ENCODE measurements at places on chromosomes 13 and 19.
A peak's percentile ranks its signal among the peaks of the same experiment; 100 is the strongest.

DNA sequence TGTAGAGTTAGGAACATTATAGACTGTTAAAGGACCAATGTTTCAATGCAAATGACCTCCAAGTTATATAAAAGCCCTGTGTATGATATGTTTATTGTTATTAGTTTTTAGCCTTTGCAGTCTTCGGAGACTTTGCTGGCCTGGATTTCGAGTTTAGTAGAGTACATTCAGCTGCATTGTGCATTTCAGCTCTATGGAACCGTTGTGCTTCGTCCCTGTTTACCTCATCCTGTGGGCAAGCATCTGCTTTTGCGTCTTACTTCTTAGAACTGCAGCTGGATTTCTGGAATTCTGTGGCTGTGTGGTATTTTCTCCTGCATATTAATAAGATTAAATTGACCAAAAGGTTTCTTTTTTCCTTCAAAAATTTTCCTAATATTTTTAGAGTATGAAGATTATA is 138.6 kb downstream of the KCNRG start:
- DNase-seq = no peak

DNA sequence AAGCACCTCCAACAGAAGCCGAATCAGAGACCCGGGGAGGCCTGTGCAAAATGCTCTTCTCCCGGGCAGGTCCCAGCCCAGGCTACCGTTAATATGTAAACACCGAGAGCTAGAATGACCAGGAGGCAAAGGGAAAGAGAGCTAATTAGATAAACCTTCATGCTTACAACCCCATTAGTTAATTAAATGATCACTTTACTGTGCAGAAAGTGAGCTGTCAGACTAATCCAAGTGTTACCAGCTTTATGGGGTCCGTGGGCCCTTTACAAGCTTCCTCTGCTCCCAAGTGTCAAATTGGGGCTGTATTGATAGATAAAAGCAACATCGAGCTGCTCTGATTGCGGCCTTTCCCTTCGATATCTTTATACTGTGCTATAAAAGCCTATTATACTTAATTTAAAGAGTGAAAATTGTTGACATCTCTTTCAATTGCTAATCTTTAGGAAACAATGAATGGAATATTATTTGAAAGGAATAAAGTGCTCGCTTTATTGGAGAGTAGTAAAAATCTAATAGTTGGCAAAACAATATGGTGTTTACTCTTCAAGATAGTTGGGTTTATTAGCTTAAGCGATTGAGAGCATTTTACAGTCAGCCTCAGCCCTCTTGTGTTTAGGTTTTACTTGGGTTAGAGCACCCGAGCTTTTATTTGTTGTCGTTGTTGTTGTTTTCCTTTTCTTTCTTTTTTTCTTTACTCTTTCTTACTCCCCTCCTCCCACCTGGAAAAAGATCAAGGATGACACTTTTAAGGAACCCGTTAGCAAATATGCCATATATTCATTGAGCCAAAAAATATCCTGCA is 189.3 kb upstream of the GPR12 start:
- DNase-seq = no peak

- no peak for DNase-seq
Observed at GRCh38 chr13:51626749-51627148, 42.5 kb downstream of the WDFY2 start.

GRCh38 chr19:4722671-4723594 is 709 bp downstream of the DPP9 start:
- DNase-seq = peak; percentile 49

GRCh38 chr13:48158290-48158689 is 63.4 kb upstream of the MED4 start:
- no peak for DNase-seq

- DNase-seq = no peak
Observed at GRCh38 chr19:27681972-27682371, 1531.0 kb downstream of the UQCRFS1 start.

DNA sequence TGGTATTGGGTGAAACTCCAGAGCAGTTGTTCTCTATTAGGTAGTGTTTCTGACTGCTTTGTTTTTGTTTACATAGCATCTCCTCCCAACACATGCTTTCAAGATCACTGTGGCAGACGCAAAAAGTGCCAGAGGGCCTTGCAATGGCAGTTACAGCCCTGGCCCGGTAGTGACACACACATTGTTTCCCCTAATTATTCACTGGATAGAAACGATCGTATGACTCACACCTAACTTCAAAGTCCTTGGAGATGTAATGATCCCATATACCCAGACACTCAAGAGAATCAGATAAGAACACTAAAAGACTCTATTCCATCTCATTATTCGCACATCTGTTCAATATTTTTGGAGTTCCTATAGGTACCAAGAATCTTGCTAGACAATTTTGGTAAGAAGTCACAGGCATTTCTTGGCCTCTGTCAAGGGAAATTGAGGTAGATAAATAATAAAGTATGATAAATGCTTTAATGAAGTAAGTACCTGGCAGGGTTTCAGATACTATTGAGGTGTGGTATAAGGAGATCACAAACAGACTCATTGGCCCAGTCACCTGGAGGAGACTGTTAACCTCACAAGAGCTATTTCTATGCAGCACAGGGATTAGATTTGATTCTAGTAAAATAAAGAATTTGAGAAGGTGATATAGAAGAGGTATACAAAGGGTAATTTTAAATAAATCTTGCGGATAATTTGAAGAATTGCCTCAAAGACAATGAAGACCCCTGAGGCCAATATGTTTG is 485.3 kb downstream of the SLITRK6 start:
- no peak for DNase-seq

GRCh38 chr13:83162493-83162892 is 719.8 kb downstream of the SLITRK1 start:
- no peak for DNase-seq

DNA sequence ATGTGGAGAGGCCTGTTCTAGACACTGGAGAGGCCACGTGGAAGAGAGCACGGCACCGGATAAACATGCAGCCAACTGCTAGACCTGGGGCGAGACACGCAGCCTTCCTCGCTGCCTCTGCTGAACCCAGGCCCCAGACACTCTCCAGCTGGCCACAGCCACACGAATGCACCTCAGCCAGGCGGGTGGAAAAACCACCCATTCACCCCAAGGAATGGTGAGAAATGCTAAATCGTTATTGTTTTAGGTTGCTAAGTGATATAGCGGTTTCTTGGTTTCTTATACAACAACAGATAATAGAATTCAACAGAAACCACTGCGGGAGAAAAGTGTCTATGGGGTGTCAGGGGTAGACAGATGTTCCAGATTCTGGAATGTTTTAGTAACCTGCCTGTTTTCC is 52.5 kb downstream of the STK24 start:
- no peak for DNase-seq

DNA sequence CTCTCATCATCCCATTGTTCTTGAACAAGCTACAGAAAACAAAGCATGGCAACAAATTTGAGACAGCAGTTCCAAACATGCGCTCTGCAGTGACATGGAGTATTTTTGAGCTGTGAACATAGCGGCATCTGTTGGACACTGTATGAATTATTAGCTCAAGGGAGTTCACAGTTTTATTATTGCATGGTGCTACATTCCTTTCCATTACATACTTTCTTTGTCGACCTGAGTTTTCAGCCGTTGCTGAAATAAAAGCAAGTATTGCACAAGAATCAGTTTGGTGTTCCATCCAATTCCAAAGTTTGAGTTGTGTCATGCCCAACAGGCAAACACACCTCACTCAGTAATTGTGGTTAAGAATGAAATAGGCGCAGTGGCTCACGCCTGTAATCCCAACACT is 30.1 kb upstream of the METTL21C start:
- DNase-seq = peak; percentile 5

- DNase-seq = no peak
Observed at GRCh38 chr19:39038098-39038497, 5.7 kb upstream of the FBXO27 start.

GRCh38 chr19:49851456-49852259 is 699 bp downstream of the PTOV1 start:
- DNase-seq = no peak

GRCh38 chr19:33187183-33187540 is 7.0 kb upstream of the LRP3 start:
- no peak for DNase-seq

- no peak for DNase-seq
Observed at GRCh38 chr13:33934343-33934742, 116.4 kb downstream of the RFC3 start.

DNA sequence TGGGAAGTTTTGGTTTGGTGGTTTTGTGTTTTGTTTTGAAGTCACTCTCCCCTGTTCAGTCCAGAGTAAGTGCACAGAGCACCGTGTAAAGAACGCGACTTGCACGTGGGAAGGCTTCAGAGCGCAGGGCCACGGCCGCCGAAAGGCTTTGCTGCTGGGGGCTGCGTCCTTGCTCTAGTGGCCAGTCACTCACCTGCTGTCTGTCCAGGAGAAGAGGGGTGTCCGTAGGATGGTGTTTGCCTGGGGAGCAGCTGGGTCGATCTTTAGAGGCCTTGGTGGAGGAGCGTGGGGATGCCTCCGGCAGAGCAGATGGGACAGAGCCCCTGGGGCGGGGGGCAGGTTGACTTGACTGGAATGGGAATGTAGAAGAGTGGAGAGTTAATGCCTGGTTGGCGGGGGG is 116.6 kb upstream of the MCF2L start:
- no peak for DNase-seq

DNA sequence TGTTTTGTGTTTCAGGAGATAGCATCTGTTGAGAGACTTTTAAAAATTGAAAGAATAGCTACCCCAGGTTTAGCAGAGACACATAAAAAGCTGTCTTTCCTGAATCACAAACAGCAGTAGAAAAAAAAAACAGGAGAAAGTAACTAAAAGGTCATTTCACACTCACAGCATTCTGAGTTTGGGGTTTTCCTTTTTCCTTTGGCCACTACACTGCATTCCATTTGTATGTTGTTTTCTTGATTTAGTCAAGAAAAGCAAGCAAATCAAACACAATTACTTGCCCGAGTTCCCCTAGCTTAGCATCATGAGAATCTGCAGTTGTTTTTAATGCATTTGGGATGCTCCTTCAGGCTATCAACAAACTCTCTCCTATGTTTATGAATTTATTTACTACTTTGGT is 161.0 kb downstream of the KCTD12 start:
- no peak for DNase-seq

GRCh38 chr13:35818633-35819067 is 312.5 kb downstream of the DCLK1 start:
- DNase-seq = peak; percentile 16

DNA sequence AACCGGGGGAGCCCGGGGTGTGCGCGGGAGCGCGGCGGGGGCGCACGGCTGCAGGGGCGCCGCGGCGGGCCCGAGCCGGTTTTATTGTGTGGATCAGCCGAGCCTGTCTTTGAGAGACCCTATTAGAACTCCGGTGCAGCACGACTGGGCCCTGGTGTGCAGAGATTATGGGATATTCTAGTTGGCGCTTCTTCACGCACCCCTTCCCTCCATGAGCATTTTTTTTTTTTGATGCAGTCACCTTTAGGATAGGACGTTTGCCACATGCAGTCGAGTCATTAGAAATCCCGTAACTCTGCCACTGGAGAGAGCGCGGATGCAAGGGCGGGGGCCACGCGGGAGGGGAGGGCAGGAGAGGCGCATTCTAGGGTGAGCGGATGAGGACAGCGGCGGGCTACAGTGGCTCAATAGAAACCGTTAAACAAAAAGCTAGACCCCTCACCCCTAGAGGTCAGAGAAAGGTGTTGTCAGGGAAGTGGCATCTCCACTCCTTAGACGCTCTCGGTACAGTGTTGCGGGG is 3.7 kb downstream of the FGF9 start:
- DNase-seq = no peak

GRCh38 chr19:18893587-18894253 is 2.2 kb downstream of the CERS1 start:
- DNase-seq = no peak

DNA sequence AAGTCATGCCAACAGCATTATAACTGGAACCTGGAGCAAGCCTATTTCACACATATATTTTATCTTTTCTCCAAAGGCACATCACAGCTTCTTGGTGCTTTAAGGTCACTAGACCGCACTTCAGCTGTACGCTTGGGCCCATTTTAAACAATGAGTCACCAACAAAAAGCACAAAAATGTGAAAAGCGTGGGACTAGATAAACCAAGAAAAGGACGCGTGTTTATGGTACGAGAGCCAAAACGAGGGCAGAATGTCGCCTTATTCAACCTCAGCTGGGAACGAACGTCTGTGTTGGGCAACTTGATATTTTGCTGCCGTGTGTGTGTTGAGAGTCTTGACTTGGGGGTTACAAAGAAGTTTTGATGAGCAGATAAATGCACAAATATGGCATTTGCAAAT is 9.2 kb upstream of the EHD2 start:
- DNase-seq = no peak

- no peak for DNase-seq
Observed at GRCh38 chr13:50282016-50282415, 266.8 kb downstream of the KCNRG start.

GRCh38 chr13:97588993-97589392 is 155.0 kb downstream of the RAP2A start:
- no peak for DNase-seq

DNA sequence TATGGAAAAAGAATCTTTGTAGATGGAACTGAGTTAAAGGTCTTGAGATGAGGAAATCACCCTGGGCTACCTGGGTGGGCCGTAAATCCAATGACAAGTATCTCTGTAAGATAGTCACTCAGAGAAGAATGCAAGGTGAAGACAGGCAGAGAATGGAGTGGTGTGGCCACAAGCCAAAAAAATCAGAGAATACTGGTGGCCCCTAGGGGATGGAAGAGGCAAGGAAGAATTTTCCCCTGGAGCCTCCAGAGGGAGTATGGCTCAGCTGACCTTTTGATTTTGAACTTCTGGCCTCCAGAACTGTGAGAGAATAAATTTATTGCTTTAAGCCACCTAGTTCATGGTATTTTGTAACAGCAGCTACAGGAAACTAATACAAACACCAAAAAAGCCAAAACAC is 32.7 kb upstream of the CSNK1A1L start:
- DNase-seq = no peak

DNA sequence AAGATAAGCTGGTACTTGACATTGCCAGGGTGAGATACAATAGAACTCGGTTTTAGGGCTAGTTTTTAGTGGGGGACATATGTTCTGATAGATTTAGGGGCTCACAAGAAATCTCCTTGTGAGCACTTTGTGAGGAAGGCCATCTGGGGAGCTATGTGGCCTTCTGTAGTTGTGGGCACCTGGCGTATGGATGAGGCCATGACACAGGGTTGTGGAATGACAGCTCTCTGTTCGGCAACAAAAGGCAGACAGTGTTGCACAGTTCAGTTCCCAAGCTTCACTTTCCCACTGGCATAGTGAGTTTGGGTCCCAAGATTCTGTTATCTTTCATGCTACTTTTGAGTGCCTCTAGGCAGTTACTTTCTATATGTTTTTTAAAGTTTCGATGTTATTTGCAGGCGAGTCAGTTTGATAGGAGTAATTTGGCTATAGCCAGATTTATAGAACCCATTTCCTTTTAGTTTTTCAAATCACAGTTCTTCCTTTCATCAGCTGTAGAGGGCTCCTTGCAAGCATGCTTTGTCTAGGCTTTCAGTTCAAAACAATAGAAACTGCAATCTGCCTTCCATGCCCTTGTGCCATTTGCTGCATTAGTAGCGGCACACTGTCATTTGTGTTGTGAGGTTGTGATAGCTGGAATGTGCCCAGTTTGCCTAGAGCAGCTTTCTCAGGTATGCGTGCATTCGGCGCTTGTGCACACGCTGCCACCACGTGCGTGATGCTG is 70.6 kb upstream of the TEX29 start:
- DNase-seq = no peak

Measured in activated CD4-positive, alpha-beta T cell treated with anti-CD3 and anti-CD28 coated beads, Interleukin-2, Interleukin-6, amounts not matched to agents 100 ng/mL and 50 ng/mL, durations not matched to agents 16 hours and 8 hours (primary cell).